ENCODE measurements at places on chromosomes 1 and 21. TPM values are rescaled to one million over a fixed set of nuclear protein-coding genes. Genes with fewer than 3 reads are reported as not detected.

ZNF684 gene
- total RNA-seq, result 4.1 TPM

IFI44 gene
- 55.1 TPM for total RNA-seq

TMEM54 gene
- total RNA-seq, result not detected

CD1D gene
- total RNA-seq, result 13.9 TPM

OR2T33 gene
- not detected for total RNA-seq

NEXN gene
- total RNA-seq, result 1.4 TPM

C1orf210 gene
- not detected for total RNA-seq

CYP4A11 gene
- not detected for total RNA-seq

CFHR5 gene
- total RNA-seq, result not detected

TPTE gene
- not detected for total RNA-seq

ACOT11 gene
- total RNA-seq, result 0.42 TPM

TRIM17 gene
- 0.42 TPM for total RNA-seq

C1orf105 gene
- not detected for total RNA-seq

APCS gene
- total RNA-seq, result not detected

NOTCH2 gene
- 72.8 TPM for total RNA-seq

CR2 gene
- 1.4 TPM for total RNA-seq

ESRRG gene
- 0.10 TPM for total RNA-seq

ETV3L gene
- total RNA-seq, result 0.10 TPM

CFAP107 gene
- total RNA-seq, result not detected

RCSD1 gene
- 64.1 TPM for total RNA-seq

MPZ gene
- total RNA-seq, result 1.0 TPM

INKA2 gene
- 1.2 TPM for total RNA-seq

NUP210L gene
- total RNA-seq, result under 0.01 TPM

OR2L8 gene
- total RNA-seq, result 0.31 TPM

ICOSLG gene
- total RNA-seq, result 15.4 TPM

POU3F1 gene
- total RNA-seq, result 0.10 TPM

CADM3 gene
- 0.10 TPM for total RNA-seq

GPATCH2 gene
- 14.3 TPM for total RNA-seq

SYT2 gene
- under 0.01 TPM for total RNA-seq

SELL gene
- total RNA-seq, result 337 TPM

BCAN gene
- not detected for total RNA-seq

KRTAP11-1 gene
- not detected for total RNA-seq

CYP4A22 gene
- total RNA-seq, result not detected

FCER1A gene
- total RNA-seq, result 16.5 TPM

DMBX1 gene
- not detected for total RNA-seq

TRIM46 gene
- 0.52 TPM for total RNA-seq

CHIA gene
- under 0.01 TPM for total RNA-seq

All from mononuclear cell (primary cell).